T-helper 17 cell (primary cell): ENCODE measurements at places on chromosomes 5 and 9. TPM values are rescaled to one million over a fixed set of nuclear protein-coding genes. Genes with fewer than 3 reads are reported as not detected.

DNA sequence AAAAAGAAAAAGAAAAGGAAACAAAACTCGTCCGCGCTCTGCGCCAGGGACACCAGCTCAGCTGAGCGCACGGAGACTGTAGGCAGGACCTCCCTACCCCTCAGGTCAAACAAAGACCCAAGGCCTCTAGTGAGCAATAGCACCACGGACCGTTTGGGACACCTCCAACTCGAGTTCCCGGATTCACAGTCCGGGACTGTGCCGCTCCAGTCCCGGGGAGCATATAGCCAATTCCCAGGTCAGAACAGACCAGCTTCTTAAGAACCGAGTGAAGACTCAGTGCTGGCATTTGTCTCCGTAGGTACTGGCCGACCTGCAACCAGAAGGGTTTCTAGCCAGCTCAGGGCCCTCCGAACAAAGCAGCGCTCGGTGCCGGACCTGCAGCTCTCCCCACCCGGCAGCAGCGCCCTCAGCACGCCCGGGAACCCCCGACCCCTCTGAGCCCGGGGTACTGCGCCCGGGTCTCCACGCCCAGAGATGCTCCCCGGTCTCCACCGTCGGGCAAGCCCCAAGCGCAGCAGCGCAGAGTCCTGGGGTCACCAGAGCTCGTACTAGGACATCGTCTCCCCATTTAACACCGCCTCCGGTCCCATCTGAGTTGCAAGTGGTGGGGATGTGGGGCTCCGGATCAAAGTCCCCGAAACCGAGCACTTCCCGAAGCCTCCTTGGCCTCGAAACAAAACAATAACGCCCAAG lies 591 bp downstream of the ABCA1 start:
- DNase-seq = peak; percentile 13

DNA sequence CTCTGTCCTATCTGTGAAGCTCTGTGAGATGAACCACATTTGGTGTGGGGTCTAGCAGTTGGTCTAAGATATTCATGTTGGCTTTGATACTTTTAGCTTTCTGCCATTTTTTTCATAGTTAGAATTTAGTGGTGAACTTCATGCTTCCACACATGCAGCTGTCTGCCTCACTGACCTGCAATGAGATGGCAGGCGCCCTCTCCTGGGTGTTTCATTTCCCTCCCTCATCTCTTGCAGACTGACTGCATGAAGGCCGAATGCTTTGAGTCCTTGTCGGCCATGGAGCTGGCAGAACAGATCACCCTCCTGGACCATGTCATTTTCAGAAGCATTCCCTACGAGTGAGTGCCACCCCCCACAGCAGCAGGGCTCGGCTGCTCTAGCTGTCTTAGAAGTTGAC lies 26.1 kb upstream of the CKMT2 start:
- DNase-seq = no peak

- DNase-seq = no peak
Measured at GRCh38 chr5:80094236-80094738, 59.1 kb downstream of the THBS4 start.

GRCh38 chr5:128532776-128533175 lies 5.3 kb downstream of the FBN2 start:
- no peak for DNase-seq

- no peak for DNase-seq
Measured at GRCh38 chr5:81425569-81425968, 31.6 kb upstream of the ACOT12 start.

DNA sequence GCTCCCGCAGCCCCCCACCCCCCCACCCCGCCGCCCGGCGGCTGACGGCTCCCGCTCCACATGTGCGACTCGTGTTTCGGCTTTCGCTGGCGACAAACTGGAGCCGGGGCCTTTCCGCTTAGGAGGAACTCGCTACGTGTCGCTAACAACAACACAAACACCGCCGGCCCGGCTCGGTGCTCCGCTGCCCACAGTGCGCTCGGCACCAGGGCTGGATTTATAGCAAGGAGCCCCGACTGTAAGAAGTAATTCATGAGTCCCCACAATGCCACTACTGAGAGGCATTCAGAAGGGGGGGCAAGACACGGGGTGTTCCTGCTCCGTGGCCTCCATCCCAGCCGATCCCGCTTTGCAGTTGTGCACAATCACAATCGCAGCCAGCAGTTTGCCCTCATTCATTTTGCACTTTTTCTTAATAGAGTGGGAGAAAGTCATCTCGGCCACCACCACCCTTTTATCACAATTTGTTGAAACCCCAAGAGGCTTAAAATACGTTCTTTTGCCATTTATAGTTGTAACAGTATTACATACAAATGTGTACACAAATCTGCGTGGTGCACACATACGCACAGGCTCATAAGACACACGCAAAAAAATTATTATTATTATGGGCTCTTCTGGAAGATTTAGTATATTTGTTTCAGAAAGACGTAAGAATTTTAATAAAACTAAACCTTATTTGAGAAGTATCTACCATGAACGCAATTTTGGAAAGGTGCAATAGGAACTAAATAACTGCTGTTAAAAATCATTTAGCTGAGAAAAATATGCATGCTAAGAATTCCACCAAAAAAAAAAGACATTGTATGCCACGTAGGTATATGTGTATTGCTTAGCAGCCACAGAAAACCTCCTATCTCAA lies 48.1 kb downstream of the EBF1 start:
- no peak for DNase-seq

DNA sequence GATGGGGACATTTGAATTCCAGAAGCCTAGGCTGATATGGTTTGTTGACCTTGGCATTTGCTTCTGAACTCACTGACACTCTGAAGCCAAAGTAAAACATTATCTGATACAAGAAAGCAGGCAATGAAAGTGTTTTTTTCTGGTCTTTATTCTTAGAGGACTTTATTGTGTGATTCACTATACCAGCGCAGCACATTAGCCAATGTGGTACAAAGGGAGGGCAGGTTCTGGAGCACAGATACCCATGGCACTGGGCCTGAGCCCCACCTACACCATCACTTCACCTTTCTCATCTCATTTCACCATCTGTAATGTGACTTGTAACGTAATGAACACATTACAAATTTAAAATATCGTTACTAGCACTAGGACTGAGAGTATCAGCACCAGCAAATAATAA lies 89.7 kb upstream of the ZNF366 start:
- no peak for DNase-seq

DNA sequence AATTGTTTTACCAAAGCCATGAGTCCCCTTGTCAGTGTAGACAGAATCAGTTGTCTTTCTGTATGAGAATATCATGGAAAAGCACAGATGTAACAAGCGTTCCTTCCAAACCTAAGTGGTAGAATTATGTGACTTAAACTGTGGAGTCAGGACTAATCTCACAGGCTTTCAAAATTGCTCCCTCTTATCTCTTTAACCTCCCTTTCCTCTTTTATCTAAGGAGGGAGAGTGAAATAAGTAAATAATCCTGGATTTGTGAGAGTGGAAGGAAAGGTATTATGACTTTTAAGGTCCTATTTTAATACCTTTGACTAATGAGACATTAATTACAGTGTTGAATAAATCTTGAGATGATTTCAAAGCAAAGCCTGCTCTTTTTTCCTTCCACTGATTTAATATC lies 52.4 kb upstream of the LIFR start:
- no peak for DNase-seq

- DNase-seq = no peak
Measured at GRCh38 chr9:130433168-130433946, 11.4 kb upstream of the ASS1 start.

DNA sequence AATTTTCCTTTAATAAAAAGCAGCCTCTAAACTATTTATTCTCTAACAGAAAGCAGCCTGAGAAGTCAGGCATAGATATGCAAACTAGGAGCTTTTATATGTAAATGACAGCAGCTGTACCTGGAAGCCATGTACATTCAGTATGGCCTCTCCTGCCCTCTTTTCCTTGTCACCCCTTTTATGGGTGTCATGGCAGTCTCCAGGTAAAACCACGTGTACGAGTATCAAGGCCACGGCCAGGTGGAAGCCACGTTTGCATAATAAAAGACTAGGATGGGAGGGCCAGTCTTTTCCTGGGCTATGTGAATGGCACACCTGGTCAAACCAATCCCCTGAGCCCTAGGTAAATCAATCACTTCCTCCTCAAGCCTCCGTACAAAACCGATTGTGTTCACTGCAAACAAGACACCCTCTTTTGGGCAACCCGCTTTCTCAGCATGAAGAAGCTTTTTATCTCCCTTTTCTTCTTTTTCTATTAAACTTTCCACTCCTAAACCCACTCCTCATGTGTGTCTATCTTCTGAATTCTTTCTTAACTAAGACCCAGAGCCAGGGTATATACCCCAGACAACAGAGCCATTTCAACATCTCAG lies 419.5 kb upstream of the CTNND2 start:
- DNase-seq = no peak

DNA sequence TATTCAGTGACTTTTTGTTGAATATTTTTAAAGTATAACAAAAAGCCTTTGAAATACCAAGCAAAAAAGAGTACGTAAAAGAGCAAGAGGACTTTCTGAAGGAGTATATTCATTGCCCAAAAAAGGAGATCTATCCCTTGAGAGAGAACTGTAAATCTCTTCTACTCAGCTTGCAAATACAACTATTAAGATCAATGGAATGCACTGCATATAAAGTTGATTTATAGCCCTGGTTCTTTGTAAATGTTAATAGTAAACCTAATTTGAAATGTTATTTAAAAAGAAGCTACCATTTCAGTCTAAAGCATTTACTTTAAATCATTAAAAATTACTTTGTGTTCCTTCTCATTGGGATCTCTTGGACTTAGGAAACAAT lies 168.1 kb downstream of the PDE4D start:
- no peak for DNase-seq

GRCh38 chr9:115002371-115003120 lies 72.2 kb upstream of the TNFSF8 start:
- DNase-seq = no peak

- DNase-seq = no peak
Measured at GRCh38 chr5:145712245-145712644, 122.9 kb downstream of the PRELID2 start.

GRCh38 chr5:143644727-143645126 lies 167.2 kb upstream of the HMHB1 start:
- no peak for DNase-seq

DNA sequence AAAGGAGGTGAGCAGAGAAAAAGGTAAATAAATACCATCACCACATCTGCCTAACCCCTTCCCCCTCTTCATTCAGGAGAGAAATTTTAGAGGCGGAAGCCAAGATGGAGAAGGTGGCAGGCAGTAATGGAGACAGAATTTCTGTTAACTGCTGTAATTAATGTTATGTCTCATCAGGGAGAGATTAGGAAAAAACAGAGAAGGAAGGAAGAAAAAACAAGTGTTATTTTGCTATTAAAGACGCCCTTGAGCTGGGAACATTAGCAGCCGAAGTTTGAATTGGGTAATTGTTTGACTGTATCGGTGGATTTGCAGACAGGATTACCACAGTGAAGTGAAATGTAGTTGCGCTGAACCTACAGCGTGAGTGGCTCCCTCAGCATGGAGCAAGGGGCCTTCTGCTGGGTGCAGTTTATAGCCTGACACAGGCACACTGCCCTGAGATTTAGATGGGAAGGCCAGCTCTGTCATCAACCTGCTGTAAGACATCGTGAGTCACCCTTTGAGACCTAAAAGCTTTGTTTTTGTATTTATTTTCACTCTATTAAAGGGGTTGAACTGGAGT lies 136.3 kb downstream of the ASTN2 start:
- no peak for DNase-seq

- no peak for DNase-seq
Measured at GRCh38 chr5:180811623-180812124, 9.1 kb upstream of the MGAT1 start.

FOXD4L4 gene
- total RNA-seq = 0.15 TPM

HDAC3 gene
- 67.7 TPM for total RNA-seq

KIF20A gene
- not detected for total RNA-seq

PTGR1 gene
- total RNA-seq = 2.0 TPM

NPR3 gene
- total RNA-seq = 0.05 TPM

FSTL4 gene
- not detected for total RNA-seq

PCDHA1 gene
- total RNA-seq = not detected

ADGRD2 gene
- not detected for total RNA-seq

GGTA1 gene
- 7.7 TPM for total RNA-seq
